ENCODE measurements at places on chromosomes 7 and 10. TPM values are rescaled to one million over a fixed set of nuclear protein-coding genes. Genes with fewer than 3 reads are reported as not detected.

Gene WASHC2C
- polyA plus RNA-seq: 17.4 TPM

Gene TMEM130
- polyA plus RNA-seq: 12.9 TPM

DNA sequence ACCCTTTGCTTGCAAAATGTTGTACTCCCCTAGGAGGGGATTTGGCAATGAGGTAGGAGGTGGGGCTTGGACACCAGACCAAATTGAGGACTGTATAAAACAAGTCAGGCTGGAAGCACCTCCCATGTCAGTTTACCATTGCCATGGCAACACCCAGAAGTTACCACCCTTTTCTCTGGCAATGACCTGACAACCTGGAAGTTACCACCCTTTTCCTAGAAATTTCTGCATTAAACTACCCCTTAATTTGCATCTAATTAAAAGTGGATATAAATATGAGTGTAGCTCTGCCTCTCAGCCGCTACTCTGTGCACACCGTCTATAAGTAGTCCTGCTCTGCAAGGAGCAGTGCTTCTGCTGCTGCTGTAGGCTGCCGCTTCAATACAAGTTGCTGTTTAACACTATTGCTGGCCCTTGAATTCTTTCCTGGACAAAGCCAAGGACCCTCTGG, 7.8 kb upstream of the BLNK start:
- no peak overlapping the region for H3K27ac ChIP-seq
- DNase-seq: no peak
- H3K4me1 ChIP-seq: no peaks in the 10 kb centered on the region

- no peak overlapping the region for H3K27ac ChIP-seq
- no peak overlapping the region for H3K4me3 ChIP-seq
- no peaks in the 10 kb centered on the region for H3K27me3 ChIP-seq
- no peaks in the 10 kb centered on the region for H3K36me3 ChIP-seq
- no peaks in the 10 kb centered on the region for H3K4me1 ChIP-seq
- no peak for DNase-seq
These were observed 180.5 kb upstream of the CTBP2 start for GRCh38 chr10:125340903-125341302.

Measured in kidney (tissue), 22 donors.